Small intestine (tissue), 16 donors: ENCODE measurements at places on chromosomes 5 and 9.
A peak's percentile ranks its signal among the peaks of the same experiment; 100 is the strongest.

DNA sequence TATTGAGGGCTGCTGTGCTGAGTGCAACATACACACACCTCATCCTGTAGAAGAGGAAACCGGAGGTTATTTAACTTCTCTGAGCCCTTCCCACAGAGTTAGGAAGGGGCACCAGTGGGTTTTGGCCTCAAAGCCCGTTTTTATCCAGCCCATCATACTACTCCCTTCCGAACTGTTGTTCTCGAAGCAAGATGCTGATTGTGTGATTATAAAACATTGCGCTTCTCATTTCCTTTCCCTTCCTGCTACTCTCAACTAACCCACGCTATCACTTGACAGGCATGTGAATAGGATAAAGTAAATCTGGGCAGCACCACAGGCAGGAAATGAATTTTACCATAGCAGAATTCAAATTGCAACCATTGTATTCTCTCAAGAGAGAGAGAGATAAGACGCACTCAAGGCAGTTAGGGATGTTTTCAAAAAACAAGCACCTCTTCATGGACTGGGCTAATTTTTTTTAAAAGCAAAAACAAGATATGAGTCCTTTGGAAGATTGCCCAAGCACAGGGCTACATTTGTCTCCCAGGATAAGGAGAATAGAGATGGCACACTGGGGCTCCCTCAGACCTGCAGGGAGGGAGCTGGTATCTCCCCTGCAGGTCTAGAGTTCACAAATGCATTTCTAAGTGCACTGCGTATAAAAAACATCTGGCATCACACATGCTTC is 52.6 kb downstream of the GNA14 start:
- no peak for DNase-seq

DNA sequence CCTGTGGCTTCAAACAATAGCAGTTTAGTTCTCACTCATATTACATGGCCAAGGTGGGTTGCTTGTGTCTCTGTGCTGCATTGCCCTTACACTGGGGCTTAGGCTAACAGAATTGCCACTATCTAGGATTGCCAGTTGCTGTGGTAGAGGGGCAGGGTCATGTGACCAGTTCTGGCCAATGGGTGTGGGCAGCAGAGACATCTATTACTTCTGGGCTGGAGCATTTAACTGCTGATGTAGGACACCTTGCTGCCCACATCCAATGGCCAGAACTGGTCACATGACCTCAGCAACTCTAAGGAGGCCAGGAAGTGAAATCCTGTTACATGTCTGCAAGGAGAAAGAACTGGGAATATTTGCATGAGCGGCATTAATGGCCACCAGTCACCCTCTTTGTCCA is 199.3 kb downstream of the C9orf152 start:
- DNase-seq = no peak

DNA sequence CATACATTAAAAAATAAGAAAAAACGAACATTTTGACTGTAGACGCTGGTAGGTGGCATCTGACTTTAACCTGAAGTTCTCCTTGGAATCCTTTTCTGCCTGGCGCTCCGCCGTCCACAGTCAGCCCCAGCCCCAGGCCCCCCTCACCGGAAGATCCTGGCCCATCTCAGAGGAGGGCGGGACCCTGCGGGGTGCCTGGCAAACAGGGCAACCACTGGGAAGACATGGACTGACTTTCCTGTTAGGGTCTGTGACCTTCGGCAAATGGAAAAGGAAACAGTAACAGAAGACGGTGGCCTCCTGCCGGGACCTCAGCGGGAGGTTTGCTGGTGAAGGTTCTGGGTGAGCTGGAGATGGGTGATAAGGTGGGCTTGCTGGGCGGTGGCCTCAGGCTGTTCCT is 11.7 kb upstream of the EGR1 start:
- no peak for DNase-seq

GRCh38 chr9:11319538-11319937 is 706.7 kb upstream of the PTPRD start:
- no peak for DNase-seq

- peak; percentile 54 for DNase-seq
Observed at GRCh38 chr9:94860678-94861588, 134.4 kb downstream of the AOPEP start.

DNA sequence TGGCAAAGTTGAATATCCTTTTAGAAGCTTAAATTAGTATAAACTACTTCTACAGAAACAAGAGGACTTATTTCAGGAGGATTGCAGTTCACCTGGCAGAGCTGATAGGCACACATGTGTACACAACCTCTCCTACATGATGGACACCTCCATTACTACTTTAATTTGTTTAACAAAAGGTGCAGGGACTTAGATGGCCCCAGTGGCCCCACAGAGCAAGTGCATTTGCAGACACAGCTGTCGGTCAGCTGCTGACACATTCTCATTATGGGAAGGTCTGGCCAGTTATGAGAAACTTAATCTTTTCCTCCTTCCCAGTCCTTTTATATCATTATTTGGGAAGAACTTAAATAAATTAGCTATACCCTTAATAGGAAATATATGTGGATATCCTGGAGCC is 28.3 kb downstream of the TDRD7 start:
- no peak for DNase-seq

- DNase-seq = no peak
Observed at GRCh38 chr5:139662617-139663016, 14.5 kb downstream of the CXXC5 start.

DNA sequence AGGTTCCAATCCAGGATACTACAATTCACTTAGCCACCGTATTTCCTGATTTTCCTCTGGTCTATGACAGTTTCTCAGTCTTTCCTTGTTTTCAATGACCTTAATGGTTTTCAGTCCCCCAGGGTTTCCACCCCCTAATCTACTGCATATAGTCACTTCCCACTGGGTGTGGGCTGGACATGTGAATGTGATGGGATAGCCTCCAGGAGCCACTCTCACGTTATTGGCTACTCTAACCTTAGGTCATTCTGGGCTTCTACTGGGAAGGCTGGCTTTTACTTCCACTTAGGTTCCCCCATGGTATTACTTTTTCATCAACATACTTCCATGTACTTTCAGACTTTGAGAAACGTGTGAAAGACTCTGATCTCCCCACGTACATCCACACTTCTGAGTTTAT is 46.5 kb downstream of the ISOC1 start:
- DNase-seq = no peak

DNA sequence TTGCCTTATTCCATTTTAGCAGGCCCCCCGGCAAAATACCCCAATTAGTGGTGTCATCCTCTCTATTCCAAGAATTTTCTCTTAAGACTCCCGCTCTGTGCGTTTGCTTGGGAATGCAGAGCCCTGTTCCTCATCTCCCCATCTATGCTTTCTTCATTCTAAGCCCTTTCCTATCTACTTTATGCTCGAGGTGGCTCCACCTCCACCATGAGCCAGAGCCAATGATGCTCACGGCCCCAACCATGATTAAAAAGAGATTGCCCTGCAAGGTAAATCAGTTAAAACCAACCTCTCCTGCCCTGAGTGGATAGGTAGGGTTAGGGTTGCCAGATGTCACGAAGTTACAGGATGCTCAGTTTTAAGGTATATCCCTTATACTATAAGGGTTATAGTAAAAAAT is 677 bp upstream of the TXNDC15 start:
- no peak for DNase-seq

GRCh38 chr5:35939639-35940038 is 1.2 kb upstream of the CAPSL start:
- no peak for DNase-seq

DNA sequence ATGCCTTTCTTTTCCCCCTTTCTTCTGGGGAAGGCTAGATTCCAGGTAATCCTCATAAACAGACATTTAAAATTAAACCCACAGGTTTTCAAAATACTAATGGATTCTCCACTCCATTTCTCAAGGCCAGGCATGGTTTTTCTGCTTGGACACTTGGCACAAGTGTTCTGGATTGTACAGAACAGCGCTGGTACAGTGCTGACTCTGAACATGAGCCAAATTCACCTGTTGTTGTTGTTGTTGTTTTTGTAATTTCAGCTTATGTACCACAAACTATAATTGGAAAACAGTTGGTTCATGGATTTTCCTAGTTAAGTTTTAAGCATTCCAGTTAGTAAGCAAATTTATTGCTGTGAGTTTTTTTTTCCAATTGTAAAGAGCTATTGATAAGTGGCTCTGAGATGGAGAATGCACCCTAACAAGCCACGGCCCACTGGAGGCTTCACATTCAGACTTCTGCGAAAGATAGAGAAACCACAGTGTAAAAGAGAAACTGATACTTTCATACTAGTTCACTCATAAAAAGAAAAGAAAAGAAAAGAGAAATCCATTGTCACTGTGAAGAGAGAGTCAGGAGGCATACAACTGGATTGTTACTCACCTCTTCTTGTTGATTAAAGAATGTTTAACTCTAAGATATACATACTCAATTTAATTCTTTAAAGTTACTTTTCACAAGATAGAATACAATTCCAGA is 16.2 kb upstream of the ITGA1 start:
- peak; percentile 45 for DNase-seq

- DNase-seq = no peak
Observed at GRCh38 chr9:134178768-134179551, 14.6 kb upstream of the RNU6ATAC start.

GRCh38 chr9:99807276-99807852 is 14.3 kb upstream of the NR4A3 start:
- peak; percentile 76 for DNase-seq

DNA sequence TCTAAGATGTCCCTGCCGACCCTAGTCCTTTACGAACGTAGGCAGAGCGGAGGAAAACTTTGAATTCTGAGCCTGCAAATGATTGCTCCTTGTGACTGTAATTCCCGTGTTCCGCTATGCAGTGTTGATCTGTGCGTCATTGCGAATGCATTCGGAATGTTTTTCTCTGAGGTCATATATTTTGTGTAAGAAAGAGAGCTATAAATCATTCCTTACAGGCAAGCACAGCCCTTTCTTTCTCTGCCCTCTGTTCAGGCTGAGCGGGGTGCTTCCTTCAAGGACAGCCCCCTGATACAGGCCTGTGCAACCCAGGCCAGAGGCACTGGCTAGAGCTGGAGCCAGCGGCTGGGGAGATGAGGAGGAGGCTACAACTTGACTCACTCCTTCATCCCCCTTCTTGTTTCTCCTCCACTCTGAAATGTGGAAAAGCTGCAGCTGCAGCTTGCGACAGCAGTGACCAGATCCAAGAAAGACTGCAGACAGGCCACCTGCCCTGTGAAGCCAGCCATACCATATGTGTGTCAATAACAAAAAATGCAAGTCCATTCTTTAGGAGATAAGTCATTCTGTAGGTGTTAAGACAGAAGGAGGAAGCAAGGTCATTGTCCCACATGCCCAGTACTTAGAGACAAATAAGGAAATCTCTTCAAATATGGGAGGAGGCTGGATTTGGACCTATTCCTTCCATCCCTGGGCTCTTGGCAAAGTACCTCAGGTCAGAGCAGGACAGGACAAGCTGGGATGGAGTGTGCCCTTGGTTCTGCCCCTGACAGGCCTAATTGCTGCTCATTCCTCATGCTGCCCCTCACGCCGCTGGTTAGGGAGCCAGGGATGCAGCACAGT is 345.7 kb upstream of the WWC1 start:
- no peak for DNase-seq

DNA sequence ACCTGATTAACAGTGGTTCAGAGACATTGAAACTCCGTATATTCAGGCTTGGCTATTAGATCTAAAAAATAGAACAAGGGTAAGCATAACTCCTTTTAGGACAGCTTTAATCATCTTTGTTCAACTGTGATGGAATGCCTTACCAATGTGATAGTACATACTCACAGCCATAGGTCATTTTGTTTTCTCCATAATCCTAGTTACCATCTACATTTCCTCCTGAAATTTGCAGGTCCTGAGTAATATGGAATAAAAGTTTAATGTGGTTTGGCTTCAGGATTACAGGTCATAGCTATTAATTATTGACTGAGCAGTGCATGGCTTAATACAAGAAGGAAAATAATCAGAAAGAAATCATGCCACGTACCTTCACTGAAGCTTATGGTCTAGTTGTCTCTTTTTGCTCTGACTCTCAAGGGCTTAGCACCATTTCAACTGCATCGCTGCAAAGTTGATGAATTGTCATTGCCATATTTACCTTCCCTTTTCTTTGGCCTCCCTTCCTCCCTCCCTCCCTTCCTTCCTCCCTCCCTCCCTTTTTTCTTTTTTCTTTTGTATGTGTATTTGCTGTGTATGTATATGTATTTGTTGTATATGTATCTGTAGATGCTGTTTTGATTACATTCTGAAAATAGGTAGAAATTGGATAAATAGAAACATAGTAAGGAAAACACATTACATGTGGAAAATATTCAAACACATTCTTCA is 250.9 kb upstream of the ZNF608 start:
- no peak for DNase-seq

GRCh38 chr5:111749303-111750026 is 7.5 kb downstream of the NREP start:
- no peak for DNase-seq

GRCh38 chr9:135619599-135619886 is 19.8 kb downstream of the GLT6D1 start:
- DNase-seq = no peak

DNA sequence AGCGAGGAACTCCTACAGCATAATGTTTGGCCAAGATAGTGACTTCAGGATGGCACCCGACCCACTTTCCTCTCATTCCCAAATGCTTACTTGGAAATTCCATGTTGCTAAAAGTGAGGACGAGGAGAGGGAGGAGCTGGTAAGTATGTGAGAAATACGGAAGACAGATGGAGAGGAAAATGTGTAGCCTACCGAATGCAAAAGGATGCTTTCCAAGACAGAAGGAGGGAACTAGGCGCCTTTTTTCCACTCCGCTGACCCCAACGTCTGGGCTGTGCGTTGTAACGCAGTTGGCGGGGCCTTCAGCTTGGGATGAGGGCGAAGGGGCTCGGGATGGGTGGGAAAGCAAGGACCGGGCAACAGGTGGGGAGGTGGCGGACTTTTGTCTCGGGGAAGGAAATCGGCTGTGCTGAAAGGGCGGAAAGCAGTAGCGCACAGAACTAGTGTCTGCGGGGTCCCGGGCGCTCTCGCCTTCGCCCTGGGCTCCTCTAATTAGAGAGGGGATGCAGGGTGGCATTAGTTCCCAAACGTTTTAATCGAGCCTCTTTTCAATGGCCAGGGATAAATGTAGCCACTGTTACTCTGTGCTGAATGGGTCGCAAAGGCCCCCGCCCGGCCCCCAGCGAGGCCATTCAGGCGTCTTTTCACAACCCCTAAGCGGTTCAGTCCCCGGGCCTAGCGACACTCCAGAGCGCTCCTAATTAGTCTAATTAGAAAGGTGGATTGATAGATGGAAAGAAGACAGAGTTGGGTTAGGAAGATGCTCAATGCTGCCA is 12.6 kb downstream of the FOXD1 start:
- DNase-seq = no peak

DNA sequence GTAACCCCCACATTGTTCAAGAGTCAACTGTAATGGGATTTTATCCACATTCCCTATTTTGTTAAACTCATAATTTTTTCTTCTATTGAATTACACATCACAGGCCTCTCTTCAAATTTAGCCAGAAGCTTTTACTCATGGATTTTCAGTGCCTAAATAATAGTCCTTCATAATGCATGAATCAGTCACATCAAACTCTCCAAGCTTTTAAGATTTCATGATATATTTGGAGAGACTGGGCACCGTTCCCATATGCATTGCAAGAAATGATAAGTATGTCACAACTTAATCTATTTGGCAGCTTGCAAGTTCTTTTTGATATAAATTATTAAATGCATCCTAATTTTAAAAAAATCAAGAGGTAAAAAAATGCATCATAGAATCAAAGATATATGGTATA is 465.9 kb downstream of the DMAC1 start:
- no peak for DNase-seq

GRCh38 chr5:144548936-144549335 is 378.3 kb downstream of the KCTD16 start:
- DNase-seq = no peak
